Activated CD4-positive, alpha-beta T cell treated with anti-CD3 and anti-CD28 coated beads, Interleukin-2, amount 10 ng/mL, durations not matched to agents 7 days and 5 days (primary cell): ENCODE measurements at places on chromosomes 16 and 17. TPM values are rescaled to one million over a fixed set of nuclear protein-coding genes. Genes with fewer than 3 reads are reported as not detected.

GRCh38 chr17:72049914-72050313 lies 70.9 kb upstream of the SOX9 start:
- peaks cover 1% of the 10 kb centered on the region for H3K27me3 ChIP-seq
- no peak for DNase-seq
- H3K4me3 ChIP-seq = no peak overlapping the region
- H3K27ac ChIP-seq = no peak overlapping the region
- H3K4me1 ChIP-seq = no peaks in the 10 kb centered on the region

GRCh38 chr17:7411427-7411750 lies 3.7 kb downstream of the NLGN2 start:
- H3K27ac ChIP-seq = no peak overlapping the region
- no peak overlapping the region for H3K4me3 ChIP-seq
- no peaks in the 10 kb centered on the region for H3K36me3 ChIP-seq

- no peaks in the 10 kb centered on the region for H3K27me3 ChIP-seq
- H3K36me3 ChIP-seq = no peaks in the 10 kb centered on the region
- no peak overlapping the region for H3K27ac ChIP-seq
- no peaks in the 10 kb centered on the region for H3K4me1 ChIP-seq
- DNase-seq = no peak
- H3K4me3 ChIP-seq = no peak overlapping the region
Measured at GRCh38 chr16:49543631-49543946, 170.0 kb downstream of the C16orf78 start.

DNA sequence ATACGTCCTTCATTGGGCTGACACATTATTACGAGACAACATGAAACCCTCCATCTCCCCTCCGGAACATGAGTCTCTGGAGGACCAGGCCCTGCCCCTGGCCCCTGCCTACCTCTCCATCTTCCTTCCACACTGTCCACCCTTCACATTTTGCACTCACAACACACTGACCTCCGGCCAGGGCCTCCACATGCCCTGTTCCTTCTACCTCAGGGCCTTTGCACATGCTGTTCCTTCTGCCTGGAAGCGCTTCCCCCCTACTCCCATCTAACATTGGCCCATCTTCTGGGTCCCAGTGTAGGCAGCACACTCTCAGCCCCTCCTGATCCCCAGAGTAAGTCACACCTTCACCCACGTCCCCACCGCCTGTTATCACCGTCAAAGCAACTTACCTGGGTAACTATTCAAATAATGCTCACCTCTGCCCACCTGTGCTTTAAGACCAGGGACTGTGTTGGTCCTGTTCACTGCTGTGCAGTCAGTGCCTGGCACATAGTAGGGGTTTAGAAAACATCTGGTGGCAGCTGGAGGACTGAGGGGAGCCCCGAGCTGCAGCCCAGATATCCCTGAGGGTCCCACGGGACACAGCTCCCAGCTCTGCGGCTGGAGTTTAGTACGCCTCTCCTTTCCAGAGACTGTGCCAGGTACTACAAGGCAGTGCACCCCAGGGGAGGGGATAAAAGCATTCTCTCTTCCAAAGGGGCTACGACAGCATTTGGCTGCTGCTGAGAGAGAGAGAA lies 27.2 kb downstream of the RPH3AL start:
- no peak overlapping the region for H3K4me3 ChIP-seq
- H3K4me1 ChIP-seq = no peaks in the 10 kb centered on the region
- H3K27me3 ChIP-seq = no peaks in the 10 kb centered on the region
- no peaks in the 10 kb centered on the region for H3K36me3 ChIP-seq

NXPH3 gene
- total RNA-seq = not detected

DNA sequence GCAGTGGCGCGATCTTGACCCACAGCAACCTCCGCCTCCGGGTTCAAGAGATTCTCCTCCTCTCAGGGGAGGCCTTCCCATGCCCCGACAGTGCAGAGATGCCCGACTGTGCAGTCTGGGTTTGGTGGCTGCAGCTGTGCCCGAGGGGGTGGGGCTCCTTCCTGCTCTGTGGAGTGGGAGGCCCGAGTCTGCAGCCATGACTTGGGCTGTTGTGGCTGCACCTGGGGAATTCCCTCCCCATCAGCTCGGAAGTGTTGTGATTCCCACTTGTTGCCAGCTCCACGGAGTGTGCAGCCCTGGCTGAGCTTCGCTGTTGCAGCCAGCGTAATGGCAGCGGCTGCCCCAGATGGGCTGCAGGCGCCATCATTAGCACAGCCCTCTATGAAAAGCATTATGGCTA lies 66.4 kb upstream of the SMIM36 start:
- no peak overlapping the region for H3K27ac ChIP-seq
- H3K4me3 ChIP-seq = no peak overlapping the region
- H3K27me3 ChIP-seq = peaks cover 4% of the 10 kb centered on the region
- DNase-seq = peak; percentile 9
- H3K4me1 ChIP-seq = peaks cover 8% of the 10 kb centered on the region

GRCh38 chr16:12531937-12532336 lies 271.8 kb downstream of the CPPED1 start:
- no peak for DNase-seq
- H3K27ac ChIP-seq = no peak overlapping the region
- no peaks in the 10 kb centered on the region for H3K27me3 ChIP-seq
- H3K36me3 ChIP-seq = peaks cover 6% of the 10 kb centered on the region

- H3K4me1 ChIP-seq = peaks cover 9% of the 10 kb centered on the region
- no peak overlapping the region for H3K27ac ChIP-seq
- no peak overlapping the region for H3K4me3 ChIP-seq
Measured at GRCh38 chr17:56866496-56866895, 32.5 kb downstream of the DGKE start.

CA10 gene
- not detected for total RNA-seq

DNA sequence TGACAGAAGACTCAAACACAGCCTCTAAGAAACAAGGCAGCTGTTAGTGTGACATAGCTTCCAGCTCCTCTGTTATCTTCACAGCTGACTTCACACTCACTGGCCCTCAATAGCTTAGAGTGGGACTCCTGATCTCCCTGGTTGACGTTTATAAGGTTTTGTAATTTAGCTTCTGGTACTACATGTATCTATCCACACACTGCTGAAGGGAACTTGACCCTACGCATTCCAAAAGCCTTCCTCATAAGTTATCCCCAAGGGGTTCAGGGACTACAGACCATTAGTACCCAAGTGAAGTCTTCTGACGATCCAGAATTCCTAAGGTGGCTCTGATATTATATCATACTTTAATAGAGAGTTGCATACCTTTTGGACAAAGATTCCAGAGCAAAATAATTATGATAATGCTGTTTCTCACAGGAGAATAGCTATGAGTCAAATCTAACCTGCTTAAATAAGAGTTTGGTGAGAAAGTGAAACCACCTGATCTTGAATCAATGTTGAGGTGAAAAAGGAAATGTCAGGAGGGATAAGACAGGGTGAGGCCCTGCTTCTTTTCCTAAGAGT lies 14.5 kb downstream of the ACACA start:
- H3K4me1 ChIP-seq = peaks cover 23% of the 10 kb centered on the region
- no peak overlapping the region for H3K4me3 ChIP-seq
- no peak overlapping the region for H3K27ac ChIP-seq
- no peaks in the 10 kb centered on the region for H3K27me3 ChIP-seq
- no peaks in the 10 kb centered on the region for H3K36me3 ChIP-seq

CES4A gene
- 28.9 TPM for total RNA-seq

DNA sequence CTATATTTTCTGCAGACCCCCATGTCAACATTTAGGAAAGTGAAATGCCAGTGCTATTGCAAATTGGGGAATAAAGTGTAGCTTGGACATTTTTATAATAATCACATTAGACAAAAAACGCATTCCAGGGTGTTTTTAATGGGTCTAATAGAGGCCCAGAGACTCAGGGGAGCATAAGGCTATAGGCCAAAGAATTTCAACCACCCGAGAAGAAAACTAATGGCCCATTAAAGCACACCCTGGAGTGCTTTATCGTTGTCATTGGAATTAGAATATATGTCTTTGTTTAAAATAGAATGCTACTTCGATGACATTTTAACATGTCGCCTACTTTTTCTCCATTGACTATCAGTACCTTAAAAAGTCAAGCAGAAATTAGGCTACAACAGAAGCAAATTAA lies 414.1 kb upstream of the CDH8 start:
- H3K4me1 ChIP-seq = no peaks in the 10 kb centered on the region
- DNase-seq = no peak
- H3K36me3 ChIP-seq = no peaks in the 10 kb centered on the region
- no peak overlapping the region for H3K27ac ChIP-seq

GRCh38 chr16:86549076-86549892 lies 5.8 kb downstream of the MTHFSD start:
- DNase-seq = no peak
- peaks cover 15% of the 10 kb centered on the region for H3K36me3 ChIP-seq
- H3K27ac ChIP-seq = no peak overlapping the region
- H3K27me3 ChIP-seq = no peaks in the 10 kb centered on the region

CD300LF gene
- not detected for total RNA-seq

SCNN1G gene
- not detected for total RNA-seq

GRCh38 chr16:31200821-31201568 lies 1.6 kb downstream of the PYCARD start:
- DNase-seq = peak; percentile 78
- H3K4me3 ChIP-seq = peak overlapping the region; percentile 87
- peak overlapping the region; percentile 91 for H3K27ac ChIP-seq
- H3K27me3 ChIP-seq = no peaks in the 10 kb centered on the region

GRCh38 chr16:88003316-88003715 lies 52.1 kb downstream of the BANP start:
- H3K27me3 ChIP-seq = no peaks in the 10 kb centered on the region
- no peak overlapping the region for H3K4me3 ChIP-seq
- no peaks in the 10 kb centered on the region for H3K4me1 ChIP-seq

- peak overlapping the region; percentile 72 for H3K27ac ChIP-seq
- no peaks in the 10 kb centered on the region for H3K27me3 ChIP-seq
- H3K4me3 ChIP-seq = no peak overlapping the region
- H3K36me3 ChIP-seq = peaks cover 48% of the 10 kb centered on the region
- DNase-seq = no peak
Measured at GRCh38 chr16:11562941-11563340, 23.8 kb downstream of the LITAF start.

DNA sequence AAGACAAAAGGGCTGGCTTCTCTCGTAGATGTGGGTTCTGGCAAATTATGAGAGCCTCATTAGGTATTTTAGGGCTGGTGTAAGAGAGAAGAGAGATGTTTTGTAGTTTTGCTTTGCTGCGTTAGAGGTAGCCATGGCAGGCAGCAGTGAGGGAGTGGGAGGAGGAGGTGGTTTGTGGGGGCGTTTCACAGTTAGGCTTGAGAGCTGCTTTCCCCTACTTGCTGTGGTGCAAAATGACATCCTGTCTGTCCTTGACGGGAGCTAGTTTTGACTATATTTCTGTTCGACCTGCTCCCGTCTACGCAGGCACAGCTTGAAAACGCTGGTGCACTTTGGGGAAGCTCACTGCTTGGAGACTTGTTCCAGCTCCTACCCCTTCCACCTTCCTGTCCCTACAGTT lies 75.5 kb downstream of the SLC5A11 start:
- H3K4me3 ChIP-seq = no peak overlapping the region
- DNase-seq = no peak
- H3K27me3 ChIP-seq = no peaks in the 10 kb centered on the region
- peaks cover 23% of the 10 kb centered on the region for H3K36me3 ChIP-seq

DNA sequence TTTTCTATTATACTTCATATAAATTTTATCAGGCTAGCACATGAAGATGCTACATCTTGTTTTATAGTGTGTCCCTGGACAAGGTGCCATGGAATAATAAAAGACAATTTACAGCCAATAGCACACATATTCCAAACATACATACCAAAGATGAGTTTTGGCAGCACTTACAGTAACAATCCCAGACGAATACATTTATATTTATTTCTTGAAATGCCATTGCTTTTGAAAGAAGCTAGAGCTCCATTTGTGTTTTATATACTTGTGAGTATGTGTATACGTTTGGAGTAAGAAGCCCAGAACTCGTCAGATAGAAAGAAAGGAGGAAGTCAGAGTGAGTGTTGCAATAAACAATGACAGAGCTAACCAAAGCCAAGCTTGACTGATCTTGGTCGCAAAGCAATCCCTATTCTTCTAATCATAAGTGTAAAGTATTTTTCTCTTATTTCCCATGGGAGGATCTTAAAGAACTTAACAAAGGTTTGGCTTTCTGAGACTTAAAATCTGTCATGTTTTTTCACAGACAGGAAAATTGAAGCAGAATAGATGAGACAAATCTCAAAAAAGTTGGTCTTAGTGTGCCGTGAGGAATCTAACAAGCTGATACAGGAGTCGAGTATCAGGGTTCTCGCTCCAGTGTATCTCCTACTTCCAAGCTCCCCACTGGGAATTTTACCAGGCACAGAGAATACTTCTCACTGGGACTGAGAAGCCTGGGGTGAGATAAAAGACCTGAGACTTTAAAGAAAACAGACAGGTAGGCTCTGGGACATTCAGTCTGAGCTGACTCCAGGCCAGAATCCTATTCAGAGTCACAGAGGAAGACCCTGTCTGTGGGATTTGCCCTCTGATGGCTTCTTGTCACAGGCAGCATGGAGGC lies 175.4 kb downstream of the AATF start:
- peaks cover 7% of the 10 kb centered on the region for H3K36me3 ChIP-seq
- H3K27ac ChIP-seq = no peak overlapping the region
- no peak for DNase-seq
- H3K27me3 ChIP-seq = no peaks in the 10 kb centered on the region
- no peaks in the 10 kb centered on the region for H3K4me1 ChIP-seq
- H3K4me3 ChIP-seq = no peak overlapping the region

NEUROD2 gene
- total RNA-seq = not detected

TUBG1 gene
- 61.6 TPM for total RNA-seq

NUP85 gene
- total RNA-seq = 172 TPM

CHST4 gene
- not detected for total RNA-seq

DNA sequence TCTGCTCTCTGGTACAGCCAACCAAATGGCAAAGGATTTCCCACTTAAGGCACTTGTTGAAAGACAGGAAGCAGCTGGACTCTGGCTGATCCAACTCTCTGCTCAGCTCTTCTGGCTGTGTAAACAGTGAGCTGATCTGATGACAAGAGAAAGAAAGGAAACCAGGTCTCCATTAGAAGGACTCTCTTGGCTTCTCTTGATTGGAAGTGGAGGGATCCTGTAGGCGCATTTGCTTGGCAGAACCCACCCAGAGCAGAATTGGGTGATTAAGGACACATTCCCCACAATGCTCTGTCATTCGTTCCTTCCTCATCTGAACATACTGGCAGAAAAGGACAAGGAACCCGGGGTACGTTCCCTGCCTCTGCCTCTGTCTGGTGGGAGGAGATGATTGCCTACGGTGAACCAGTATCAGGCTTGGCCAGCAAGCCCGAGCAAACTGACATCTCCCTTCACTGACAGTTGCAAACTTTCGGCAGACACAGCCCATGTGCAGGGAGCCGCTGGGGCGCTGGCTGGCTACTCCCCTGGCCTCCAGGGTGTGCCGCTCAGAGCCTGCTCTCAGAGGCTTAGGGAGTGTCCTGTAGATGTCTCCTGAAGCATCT lies 29.1 kb downstream of the LDHD start:
- no peak for DNase-seq
- H3K27me3 ChIP-seq = no peaks in the 10 kb centered on the region
- no peak overlapping the region for H3K4me3 ChIP-seq
- H3K36me3 ChIP-seq = peaks cover 5% of the 10 kb centered on the region
- no peak overlapping the region for H3K27ac ChIP-seq

GRCh38 chr16:68973611-68974120 lies 130.3 kb downstream of the TANGO6 start:
- H3K27ac ChIP-seq = no peak overlapping the region
- H3K27me3 ChIP-seq = no peaks in the 10 kb centered on the region
- no peak overlapping the region for H3K4me3 ChIP-seq
- no peaks in the 10 kb centered on the region for H3K4me1 ChIP-seq

- peak; percentile 58 for DNase-seq
- H3K36me3 ChIP-seq = peaks cover 77% of the 10 kb centered on the region
- no peaks in the 10 kb centered on the region for H3K27me3 ChIP-seq
- peak overlapping the region; percentile 92 for H3K27ac ChIP-seq
- peak overlapping the region; percentile 95 for H3K4me3 ChIP-seq
Measured at GRCh38 chr16:27318392-27319256, 4.8 kb downstream of the IL4R start.
